ENCODE measurements at places on chromosomes 5 and 9.

GRCh38 chr5:40478766-40479165 is 200.9 kb upstream of the PTGER4 start:
- DNase-seq: no peak

DNA sequence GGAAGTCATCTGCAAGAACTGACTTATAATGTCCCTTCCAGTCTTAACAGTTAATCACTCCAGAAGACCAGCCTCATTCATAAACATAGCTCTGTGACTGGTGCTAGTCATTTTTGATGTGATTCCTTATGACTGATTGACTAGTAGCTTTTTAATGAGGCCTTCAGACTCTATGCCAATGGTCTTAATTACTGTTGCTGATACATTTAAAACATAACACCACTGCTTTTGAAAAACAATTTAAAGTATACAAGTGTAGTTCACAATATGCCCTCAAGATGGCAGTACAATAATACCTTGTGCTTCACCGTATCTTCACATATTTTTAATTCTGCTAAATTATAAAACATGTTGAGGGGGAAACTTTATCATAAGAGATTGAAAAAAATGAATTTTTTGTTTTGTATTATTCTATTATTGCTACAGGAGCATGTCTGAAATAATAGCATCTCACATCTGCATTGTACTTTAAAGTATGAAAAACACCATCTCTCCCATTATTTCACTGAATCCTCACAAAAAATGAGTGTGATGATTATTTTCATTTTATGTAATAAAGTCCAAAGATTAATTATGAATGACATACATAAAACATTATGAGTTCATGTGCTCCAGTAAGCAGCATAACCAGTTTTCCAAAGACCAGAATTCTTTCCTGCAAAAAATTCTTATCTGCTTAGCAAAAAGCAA is 55.2 kb upstream of the SHISAL2B start:
- no peak for DNase-seq

DNA sequence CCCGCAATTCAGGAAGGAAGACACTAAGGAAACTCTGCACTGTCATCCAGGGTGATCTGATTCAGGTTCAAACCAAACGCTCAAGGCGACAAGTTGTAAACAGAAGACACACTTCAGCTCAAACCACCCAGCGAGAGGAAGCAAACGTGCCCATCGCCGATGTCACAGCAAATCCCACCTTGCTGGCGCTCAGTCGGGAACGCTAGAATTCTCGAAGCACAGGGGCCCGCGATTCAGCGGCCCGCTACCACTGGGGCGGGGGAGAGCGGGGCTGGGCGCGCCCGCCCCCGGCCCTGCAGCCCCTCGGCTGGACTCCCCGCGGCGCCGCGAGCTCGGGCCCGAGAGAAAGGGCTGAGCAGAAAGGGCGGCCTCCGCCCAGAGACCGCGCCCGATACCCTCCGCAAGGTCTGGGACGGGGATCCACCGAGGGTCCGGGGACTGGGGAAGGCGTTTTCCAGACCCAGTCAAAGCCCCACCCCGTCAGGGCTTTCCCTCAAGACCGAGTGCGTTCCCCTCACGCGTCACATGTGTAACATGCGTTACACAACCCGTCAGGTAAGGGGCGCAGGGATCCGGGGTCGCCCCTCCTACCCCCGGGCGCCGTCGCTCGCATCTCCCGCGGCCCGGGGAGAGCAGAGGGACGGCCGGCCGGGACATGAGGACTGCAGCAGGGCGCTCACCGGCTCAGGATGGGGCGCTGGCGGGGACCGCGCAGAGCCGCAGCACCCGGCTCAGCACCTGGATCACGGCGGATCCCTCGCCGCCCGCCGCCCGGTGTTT is 469 bp downstream of the AGTPBP1 start:
- peak; percentile 54 for DNase-seq

- DNase-seq: no peak
Measured at GRCh38 chr5:40627706-40628105, 52.0 kb upstream of the PTGER4 start.

GRCh38 chr5:78496373-78496772 is 136.0 kb downstream of the SCAMP1 start:
- DNase-seq: no peak

DNA sequence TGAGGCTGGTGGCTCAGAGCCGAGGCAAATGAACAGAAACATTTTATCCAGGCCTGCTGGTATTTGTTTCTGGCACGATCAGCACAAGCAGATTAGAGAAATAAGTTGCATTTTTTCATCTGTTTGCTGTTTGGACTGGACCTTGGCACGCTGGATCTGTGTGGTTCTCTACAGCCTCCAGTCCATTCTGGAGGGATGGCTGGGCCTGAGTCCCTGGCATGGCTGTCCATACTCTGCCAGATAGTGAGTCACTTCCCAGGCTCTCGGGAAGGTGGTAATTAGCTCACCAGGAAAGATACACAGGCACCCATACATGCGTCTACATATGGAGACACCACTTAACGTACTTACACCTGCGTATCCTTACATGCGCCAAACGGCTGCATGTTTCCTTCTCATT is 78.6 kb downstream of the SPRY4 start:
- no peak for DNase-seq

- no peak for DNase-seq
Measured at GRCh38 chr5:74418261-74418660, 222.3 kb downstream of the ENC1 start.

DNA sequence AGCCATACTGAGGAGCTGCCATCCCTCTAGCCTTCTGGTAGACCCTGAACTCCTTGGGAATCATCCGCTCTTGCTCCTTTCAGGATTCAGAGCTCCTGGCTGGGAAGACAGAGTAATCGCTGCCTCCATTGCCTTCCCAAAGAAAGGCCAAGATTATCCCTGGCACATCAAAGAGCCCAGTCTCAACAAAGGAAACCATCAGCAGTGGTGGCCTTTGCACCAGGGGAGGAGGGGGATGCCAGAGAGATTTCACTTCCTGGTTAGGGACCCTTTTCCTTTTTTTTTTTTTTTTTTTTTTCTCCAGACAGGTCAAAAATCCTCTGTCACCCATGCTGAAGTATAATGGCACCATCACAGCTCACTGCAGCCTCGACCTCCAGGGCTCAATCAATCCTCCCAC is 16.0 kb upstream of the ERGIC1 start:
- DNase-seq: no peak

DNA sequence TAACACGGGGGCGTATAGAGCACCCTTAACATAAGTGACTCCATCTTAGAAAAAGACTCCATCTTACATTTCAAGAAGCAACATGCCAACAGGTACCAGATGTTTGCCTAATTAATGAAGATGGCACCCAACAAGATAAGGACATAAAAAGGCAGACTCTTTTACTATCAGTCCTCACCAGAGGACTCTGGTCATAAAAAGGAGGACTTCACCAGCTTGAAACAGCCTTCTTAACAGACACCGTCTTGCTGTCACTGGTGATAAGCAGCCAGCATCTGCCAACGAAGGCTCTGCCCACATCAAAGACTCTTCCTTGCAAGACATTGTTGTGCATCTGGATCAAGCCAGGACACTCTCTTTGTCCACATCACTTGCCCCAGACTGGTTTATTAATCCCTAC is 80.3 kb downstream of the S1PR3 start:
- DNase-seq: no peak

GRCh38 chr9:114196979-114197622 is 41.8 kb downstream of the COL27A1 start:
- no peak for DNase-seq

GRCh38 chr9:130101915-130102314 is 48.2 kb downstream of the GPR107 start:
- DNase-seq: no peak

GRCh38 chr9:36250079-36250478 is 8.2 kb downstream of the GNE start:
- DNase-seq: no peak

- no peak for DNase-seq
Measured at GRCh38 chr9:87713988-87714330, 12.0 kb upstream of the CTSL start.

DNA sequence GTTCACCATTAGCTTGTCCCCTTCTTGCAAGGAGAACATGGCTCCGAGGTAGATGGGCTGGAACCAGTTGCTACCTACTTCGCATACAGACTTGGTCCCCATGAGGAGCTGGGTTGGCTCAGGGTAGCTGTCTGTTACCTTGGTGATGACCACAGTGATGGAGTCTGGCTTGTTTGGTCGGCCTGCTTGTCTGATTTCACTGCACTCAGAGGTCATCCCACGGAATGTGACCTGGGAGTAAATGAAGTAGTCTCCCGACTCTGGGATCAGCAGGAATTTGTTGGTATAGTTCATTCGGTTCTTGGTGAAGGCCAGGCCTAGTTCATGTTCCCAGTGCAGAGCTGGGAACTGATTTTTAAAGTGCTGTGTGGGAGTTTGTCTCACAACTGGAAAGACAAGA is 15.3 kb downstream of the TNFSF15 start:
- DNase-seq: no peak

GRCh38 chr5:1509346-1510085 is 14.2 kb downstream of the LPCAT1 start:
- DNase-seq: no peak

DNA sequence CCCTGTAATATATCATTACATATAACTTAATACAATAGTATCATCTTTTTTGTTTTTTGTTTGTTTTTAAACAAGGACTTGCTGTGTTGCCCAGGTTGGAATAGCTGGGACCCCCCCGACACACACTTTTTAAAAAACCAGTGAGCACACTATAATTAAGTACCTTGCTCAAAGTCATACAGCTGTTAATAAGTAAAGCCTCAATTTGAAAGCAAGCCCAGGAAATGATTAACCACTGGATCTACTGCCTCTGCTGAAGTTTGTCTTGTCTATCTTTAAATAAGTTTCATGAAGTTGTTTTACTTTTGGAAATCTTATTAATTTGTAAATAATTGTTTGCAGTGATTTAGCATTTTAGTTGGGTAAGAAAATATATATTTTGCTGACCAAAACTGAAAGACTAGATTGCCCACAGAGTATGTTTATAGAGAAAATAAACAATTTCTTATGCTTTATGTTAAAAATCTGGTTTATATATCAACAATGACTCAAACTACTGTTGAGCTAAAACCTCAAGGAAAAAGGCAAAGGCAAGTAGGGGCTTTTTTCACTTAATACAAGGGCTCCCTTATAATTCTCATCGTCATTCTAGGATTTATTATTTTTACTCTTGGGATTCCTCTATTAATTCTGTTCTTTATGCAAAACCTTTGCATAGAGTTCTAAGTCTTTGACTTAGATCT is 5.8 kb upstream of the CARNMT1 start:
- no peak for DNase-seq

GRCh38 chr5:65024681-65025080 is 256.0 kb downstream of the CWC27 start:
- DNase-seq: no peak

DNA sequence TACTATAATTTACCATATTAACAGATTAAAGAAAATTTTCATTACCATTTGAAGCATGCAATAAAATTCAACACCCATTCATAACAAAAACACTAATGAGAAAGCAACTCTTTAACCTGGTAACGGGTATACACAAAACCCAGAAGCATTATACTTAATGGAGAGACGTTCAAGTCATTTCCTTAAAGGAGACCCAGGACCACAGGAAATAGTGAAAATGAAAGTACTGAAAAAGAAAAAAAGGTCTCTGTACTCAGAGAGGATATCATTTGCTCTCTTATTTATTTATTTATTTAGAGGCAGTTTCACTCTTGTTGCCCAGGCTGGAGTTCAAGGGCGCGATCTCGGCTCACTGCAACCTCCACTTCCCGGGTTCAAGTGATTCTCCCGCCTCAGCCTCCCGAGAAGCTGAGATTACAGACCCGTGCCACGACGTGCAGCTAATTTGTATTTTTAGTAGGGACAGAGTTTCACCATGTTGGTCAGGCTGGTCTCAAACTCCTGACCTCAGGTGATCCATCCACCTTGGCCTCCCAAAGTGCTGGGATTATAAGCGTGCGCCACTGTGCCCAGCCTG is 61.6 kb downstream of the SETX start:
- no peak for DNase-seq

DNA sequence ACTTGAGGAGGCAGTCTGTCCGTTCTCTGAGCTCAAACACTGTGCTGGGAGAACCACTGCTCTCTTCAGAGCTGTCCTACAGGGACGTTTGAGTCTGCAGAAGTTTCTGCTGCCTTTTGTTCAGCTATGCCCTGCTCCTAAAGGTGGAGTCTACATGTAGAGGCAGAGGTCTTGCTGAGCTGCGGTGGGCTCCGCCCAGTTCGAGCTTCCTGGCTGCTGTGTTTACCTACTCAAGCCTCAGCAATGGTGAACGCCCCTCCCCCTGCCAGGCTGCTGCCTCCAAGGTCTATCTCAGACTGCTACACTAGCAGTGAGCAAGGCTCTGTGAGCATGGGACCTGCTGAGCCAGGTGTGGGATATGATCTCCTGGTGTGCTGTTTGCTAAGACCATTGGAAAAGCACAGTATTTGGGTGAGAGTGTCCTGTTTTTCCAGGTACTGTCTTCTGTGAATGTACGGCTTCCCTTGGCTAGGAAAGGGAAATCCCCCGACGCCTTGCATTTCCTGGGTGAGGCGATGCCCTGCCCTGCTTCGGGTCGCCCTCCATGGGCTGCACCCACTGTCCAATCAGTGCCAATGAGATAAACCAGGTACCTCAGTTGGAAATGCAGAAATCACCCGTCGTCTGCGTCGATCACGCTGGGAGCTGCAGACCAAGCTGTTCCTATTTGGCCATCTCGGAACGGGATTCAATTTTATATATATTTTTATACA is 58.5 kb downstream of the CNTRL start:
- peak; percentile 77 for DNase-seq

- no peak for DNase-seq
Measured at GRCh38 chr5:151863566-151863965, 61.1 kb downstream of the GLRA1 start.

GRCh38 chr5:34914671-34915138 is 599 bp downstream of the RAD1 start:
- DNase-seq: no peak

- no peak for DNase-seq
Measured at GRCh38 chr5:64506567-64507263, 900 bp downstream of the RGS7BP start.

- no peak for DNase-seq
Measured at GRCh38 chr5:151772846-151773561, 1.2 kb downstream of the G3BP1 start.

GRCh38 chr9:77375956-77376532 is 198.7 kb downstream of the VPS13A start:
- DNase-seq: no peak

GRCh38 chr5:113749334-113749733 is 235.8 kb downstream of the YTHDC2 start:
- no peak for DNase-seq

Measured in activated T-helper 1 cell treated with anti-CD3 and anti-CD28 coated beads, Interleukin-2, amount 50 U/mL, for 16 hours (primary cell).